ENCODE measurements at places on chromosomes 3 and 15. TPM values are rescaled to one million over a fixed set of nuclear protein-coding genes. Genes with fewer than 3 reads are reported as not detected.

GPR171 gene
- total RNA-seq, result not detected

DNA sequence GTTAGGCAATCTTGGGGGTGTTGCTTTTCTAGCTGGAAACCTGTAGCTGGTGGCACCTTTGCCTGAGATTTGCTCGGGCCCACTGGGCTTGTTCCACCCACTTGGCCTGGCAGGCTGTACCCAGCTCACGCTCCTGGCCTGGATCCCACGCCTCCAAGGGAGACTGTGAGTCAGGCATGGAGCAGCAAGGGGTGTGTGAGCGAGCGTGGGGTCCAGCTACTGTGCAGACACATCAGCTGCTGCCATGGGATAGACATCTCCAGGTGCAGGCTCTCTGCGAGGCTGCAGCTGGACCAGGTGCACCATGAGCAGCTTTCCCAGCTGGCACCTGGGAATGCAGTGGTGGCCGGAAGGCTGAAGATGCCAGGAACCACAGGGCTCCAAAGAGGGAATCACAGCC, 36.0 kb downstream of the NR1D2 start:
- DNase-seq, result no peak

DNA sequence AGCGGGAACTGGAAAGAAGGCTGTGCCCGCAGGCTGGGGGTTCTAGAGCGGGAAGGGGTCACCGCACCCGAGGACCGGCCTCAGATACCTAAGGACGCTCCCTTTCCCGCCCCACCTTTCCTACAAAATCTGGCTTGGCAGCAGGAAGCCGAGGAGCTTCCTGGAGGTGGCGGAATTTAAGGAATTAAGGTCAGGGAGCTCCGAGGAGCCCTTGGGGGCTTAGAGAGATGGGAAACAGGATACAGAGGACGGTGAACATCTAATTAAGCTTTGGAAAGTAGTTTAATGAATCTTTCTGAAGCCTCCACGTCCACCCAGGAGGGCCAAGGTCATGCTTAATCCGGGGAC, 507 bp upstream of the AP3B2 start:
- DNase-seq, result peak; percentile 30

DNA sequence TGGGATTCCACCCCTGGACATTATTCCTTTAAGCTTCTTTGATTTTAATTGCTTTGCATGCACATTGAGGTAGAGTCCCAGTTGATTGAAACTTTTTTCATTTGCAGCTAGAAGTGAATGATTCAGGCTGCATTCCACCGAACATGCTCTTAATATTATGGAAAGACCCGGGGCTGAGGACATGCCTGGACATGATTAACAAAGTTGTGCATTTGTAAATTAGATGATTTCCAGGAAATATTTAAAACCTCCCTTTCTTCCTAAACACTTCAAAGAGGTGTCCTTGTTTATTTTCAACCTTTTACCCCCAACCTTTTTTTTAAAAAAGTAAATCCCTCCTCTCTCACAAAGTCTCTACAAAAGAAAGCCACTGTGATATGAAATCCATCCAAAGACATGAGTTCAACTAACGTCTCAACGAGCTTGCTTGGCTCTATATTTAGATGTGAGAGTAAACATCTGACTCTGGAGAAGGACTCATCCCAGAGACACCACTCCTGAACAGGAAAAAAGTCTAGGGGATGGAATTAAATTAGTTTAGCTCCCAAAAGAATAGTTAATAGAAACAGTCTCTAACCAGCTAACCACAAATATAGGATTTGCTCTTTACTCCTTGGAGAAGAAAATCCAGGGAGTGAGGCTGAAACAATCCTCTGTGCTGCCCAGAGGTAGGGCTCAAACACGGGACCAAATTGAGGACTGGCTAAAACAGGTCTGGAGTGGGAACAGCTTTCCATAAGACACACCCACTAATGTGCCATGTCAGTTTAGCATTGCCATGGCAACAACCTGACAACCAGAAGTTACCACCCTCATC, 83.1 kb downstream of the XXYLT1 start:
- no peak for DNase-seq

GRCh38 chr3:126573492-126574117, 14.9 kb upstream of the C3orf22 start:
- no peak for DNase-seq

POLG gene
- total RNA-seq, result 43.5 TPM

DNA sequence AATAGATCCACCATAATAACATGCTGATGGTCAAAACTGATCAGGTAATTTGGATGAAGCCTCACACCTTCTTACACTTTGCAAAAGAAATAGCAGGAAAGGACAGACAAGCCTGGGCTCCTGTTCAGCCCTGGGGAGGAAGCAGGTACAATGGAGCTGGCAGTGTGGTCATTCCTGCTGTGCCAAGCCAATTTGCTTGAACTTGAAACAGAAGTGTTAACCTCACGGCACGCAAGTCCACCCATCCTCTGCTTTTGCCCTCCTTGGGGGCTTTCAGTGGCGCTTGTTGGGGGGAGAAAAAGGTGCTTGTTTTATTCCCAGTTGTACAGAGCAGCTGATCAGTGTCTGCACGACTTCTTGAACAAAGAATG, 36.8 kb upstream of the RFTN1 start:
- DNase-seq, result no peak

DNA sequence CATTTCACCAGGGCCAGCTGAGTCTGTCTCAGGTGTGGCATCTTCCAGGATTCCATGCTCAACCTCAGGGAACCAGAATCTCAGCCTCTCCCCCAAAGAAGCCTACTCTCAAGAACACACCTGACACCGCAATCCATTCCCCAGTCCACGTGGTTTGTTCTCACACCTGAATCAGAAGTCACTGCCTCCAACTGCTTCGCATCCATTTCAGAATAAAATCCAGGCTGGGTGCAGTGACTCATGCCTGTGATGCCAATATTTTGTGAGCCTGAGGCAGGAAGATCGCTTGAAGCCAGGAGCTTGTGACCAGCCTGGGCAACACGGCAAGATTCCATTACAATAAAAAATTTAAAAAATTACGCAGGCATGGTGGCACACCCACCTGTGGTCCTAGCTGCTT, 212.2 kb downstream of the FOXP1 start:
- DNase-seq, result no peak

ADPRH gene
- 0.77 TPM for total RNA-seq

DNA sequence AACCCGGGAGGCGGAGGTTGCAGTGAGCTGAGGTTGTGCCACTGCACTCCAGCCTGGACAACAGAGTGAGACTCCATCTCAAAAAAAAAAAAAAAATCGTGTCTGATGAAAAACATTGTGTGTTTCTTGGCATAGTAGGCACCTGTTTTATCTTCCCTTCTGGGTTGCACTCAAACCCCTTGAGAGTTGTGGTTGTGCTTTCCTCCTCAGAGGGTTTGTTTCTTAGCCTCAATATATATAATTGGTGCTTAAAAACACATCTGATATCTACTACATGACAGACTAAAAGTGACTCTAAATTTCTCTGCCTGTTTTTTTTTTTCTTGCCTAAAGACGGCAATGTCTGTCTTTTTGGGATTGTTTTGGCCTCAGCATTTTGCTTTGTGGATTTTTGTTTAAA, 7.6 kb downstream of the NR1D2 start:
- no peak for DNase-seq

- no peak for DNase-seq
Measured at GRCh38 chr15:81394603-81395002, 20.6 kb upstream of the TMC3 start.

- DNase-seq, result no peak
Measured at GRCh38 chr3:11589706-11590105, 54.0 kb downstream of the VGLL4 start.

GRCh38 chr15:85879334-85880163, 84.8 kb upstream of the KLHL25 start:
- DNase-seq, result no peak

THAP10 gene
- total RNA-seq, result 8.0 TPM

DNA sequence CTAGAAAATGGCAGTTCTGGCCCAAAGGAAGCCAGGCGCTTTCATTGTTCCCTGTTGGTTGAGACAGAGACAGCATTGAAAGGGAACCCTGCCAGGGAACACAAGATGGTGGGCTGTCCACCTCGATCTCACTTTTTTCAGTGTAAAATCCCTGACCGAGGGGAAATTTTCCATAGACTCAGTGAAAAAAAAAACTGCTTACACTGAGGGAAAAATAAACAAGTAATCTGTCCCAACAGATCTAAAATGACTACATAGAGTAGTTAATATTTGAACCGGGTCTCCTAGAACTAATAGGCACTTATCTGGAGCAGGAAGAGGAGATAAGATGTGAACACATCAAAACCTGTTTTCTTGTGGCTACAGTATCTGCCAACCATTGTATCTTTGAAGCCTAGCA, 763.4 kb upstream of the GOLIM4 start:
- DNase-seq, result no peak

LYZL4 gene
- total RNA-seq, result not detected

- DNase-seq, result no peak
Measured at GRCh38 chr3:66486646-66487045, 14.2 kb downstream of the LRIG1 start.

GRCh38 chr3:8095724-8096123, 405.9 kb upstream of the LMCD1 start:
- peak; percentile 60 for DNase-seq

KPNA1 gene
- 37.1 TPM for total RNA-seq

All from neural progenitor cell (in vitro differentiated cells).